C1 segment of cervical spinal cord (tissue), 14 donors: ENCODE measurements at places on chromosomes 7 and 10.

GRCh38 chr7:100827330-100828226 is at the start of gene EPHB4:
Gene EPHB4, minus strand, starts transcription at chr7:100827523. Its CDS starts 493 bp downstream, at chr7:100827030.
- peak; percentile 51 for DNase-seq

- DNase-seq = no peak
Observed at GRCh38 chr10:93553482-93554315, 12.8 kb upstream of the FFAR4 start.

GRCh38 chr7:121138262-121138933 is 149.9 kb downstream of the CPED1 start:
- no peak for DNase-seq

- no peak for DNase-seq
Observed at GRCh38 chr10:103554488-103555324, 61.2 kb downstream of the NEURL1 start.

- DNase-seq = no peak
Observed at GRCh38 chr10:126972635-126973414, 67.6 kb downstream of the DOCK1 start.

DNA sequence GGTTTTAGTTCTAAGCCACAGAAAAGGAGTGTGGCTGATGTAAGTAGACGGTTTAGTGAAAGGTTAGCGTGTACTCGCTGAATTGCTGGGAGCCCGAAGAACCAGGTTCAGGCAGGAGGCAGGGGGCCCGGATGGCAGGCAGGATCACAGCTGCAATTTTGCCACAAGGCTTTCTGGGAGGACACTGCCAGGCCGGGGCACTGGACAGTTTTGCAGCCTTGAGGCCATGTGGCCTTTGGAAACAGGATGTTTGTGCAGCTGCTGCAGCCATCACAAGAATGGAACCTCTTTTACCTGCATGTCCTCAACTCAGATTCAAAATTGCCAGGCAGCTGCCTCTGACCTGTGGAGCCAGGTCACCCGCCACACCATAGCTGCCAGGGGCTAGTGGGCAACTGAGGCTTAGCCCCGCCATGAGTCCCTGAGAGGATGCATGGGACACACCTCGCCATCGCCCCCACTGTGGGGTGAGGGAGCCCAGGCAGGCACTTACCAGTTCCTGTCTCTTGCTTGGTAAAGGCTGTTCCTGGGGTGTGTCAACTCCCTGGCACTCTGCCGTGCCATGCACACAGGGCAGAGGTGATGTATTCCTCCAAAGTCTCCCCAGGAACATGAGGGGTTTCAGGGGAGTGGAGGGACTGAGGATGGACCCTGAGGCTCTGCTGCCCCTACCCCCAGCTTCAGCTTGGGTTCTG is 188.6 kb downstream of the RPS24 start:
- DNase-seq = no peak

DNA sequence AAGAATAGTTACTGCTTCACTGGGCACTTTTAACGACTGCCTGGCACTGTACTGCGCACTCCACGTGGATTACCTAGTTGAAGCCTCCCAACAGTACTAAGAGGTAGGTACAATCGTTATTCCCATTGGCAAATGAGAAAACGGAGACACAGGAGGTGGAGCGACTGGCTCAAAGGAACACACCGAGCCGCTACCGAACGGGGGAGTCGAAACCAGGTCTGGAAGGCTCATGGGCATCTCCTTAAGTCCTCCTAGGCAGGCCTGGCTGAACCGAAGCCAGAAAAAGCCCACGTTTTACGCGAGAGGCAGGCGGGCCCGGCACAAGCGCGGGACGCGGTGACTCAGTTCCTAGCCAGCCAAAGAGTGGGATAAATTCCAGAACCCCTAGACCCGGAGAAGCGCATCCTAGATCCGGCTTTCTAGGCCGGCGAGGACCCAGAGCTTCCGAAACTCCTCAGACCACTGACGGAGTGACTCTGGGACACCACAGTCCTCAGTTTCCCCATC is 472 bp downstream of the PDAP1 start:
- DNase-seq = no peak

GRCh38 chr10:132848291-132848701 is 62.3 kb upstream of the NKX6-2 start:
- DNase-seq = no peak

DNA sequence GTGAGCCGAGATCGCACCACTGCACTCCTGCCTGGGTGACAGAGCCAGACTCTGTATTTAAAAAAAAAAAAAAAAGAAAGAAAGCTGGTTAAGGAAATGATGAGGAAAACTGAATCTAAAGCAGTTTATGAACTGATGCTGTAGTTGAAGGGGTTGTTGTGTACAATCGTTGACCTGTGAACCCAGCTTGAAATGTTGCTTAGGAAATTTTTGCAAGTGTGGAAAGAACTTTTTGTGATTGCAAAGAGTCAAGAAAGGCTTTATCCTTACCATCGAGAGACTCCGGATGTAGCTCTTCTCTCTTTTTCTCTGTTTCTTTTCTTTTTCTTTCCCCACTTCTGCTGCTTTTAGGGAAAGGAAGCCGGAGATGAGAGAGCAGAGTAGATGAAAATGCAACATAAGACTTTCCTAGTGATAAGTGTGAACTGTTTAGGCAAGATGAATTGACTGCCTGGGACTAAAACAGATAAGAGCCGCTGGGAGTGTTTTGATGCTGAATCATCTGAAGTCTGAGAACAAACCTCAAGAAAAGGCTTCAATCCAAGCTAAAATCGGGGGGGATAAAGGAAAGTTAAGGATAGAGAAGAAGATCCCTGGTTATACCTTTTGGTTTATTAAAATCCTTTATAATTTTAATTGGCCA is 69.0 kb downstream of the TAF3 start:
- DNase-seq = no peak

- DNase-seq = no peak
Observed at GRCh38 chr10:33817605-33818004, 483.1 kb upstream of the NRP1 start.

GRCh38 chr7:27031289-27032172 is 64.3 kb downstream of the HOXA1 start:
- no peak for DNase-seq

GRCh38 chr10:99917963-99918825 is 91.6 kb downstream of the DNMBP start:
- DNase-seq = no peak

DNA sequence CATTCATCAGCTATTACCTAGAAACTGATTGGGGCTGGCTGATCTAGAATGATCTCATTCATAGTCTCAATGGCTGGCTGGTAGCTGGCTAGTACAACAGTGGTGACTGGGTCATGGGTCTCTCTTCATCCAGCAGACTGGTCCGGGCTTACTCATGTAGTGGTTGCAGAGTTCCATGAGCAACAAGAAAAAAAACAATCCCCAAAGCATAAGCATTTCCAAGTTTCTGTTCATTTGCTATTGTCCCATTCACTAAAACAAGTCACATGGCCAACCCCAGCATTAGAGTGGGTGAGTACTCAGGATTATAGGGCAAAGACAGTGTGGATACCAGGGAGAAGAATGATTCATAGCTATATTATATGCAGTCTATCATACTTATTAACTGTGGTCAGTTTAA is 85.2 kb upstream of the SEMA3C start:
- DNase-seq = no peak

DNA sequence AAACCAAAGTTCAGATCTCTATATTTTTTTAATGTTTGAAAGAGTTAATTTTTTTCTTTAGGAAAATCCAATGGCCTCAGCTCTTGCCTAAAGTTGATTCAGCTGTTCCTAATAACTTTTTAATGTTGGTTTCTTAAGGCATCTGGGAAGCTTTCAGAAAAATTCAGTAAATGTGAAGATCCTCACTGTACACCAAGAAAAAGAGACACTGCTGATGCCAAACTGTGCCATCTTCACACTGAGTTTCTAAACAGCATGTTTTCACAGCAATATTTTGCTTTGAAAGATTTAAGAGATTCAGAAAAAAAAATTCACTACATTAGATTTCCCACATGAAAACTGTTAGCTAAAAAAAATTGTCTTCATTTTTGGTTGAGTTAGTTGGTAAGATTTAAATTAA is 249.4 kb downstream of the NEBL start:
- no peak for DNase-seq

DNA sequence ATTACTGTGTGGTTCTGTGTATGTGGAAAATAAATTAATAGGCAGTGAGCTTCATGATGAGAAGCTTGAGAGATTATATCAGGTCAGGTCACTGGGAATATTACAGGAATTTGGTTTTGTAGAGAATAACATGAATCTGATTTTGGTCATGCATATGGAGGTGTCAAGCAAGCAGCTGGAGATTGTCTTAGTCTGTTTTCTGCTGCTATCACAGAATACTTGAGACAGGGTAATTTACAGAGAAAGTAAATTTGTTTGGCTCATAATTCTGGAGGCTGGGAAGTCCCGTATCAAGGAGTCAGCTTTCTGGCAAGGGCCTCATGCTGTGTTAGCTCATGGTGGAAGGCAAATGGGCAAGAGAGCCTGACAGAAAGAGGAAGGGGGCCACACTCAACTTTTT is 120.7 kb upstream of the FAM3C start:
- no peak for DNase-seq

GRCh38 chr7:35519971-35520809 is 174.7 kb downstream of the HERPUD2 start:
- peak; percentile 16 for DNase-seq

DNA sequence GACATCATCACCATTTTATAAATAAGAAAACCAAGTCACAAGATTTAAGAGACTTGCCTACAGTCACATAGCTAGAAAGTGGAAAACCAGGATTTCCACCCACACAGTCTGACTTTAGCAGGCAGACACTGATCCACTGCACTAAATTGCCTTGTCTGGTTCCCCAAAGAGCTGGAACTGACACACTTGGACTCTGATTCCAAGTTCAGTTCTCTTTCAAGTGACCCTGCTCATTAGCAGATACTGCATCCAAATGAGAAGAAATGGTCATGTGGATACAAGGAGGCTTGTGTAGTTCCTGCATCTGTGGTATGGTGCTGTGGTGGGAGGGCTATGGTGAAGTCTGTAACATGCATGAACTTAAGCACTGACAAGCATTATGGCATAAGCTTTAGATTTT is 180.1 kb upstream of the MKLN1 start:
- peak; percentile 1 for DNase-seq

DNA sequence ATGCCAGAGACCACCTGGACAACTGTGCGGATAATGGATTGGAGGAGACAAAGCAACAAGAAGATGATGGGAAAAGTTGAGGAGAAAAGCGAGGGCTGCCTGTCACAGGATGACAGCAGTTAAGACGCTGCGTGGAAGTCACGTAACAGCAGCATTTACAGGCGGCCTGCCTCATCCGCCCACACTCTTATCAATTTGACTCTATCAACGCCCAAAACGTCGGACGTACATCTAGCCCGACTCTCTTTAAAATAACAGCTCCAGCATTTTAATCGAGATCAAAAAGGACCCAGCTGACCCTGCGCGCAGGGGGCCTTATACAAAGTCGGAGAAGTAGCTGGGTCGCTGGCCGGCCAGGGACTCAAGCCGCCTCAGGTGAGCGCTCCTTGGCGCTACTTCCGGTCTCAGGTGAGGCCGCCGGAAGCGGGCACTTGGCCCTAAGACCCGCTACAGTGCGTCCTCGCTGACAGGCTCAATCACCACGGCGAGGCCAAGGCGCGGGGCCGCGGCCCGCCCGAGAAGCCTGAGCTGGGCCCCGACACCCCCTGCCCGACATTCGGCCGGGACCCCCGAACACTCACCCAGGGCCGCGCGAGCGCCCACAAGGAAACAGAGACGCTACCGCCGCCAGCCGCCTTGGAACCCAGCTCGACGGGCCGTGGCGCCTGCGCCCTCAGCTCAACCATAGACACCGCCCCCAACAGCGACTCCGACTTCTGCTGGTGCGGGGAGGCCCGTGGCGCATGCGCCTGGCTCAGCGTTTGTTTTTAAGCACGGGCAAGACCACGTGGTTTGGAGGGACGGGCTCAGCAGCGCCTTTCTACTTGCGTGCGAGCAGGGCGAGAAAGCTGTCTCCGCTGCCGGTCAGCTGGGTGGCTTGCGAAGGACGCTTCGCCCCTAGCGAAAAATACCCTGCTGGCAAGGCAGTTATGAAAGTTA is at the start of gene ERCC6:
ERCC6 (minus strand) TSS at position 741 of the 939 bp plus-strand sequence.
- peak; percentile 96 for DNase-seq

GRCh38 chr10:93113042-93113441 is 39.3 kb downstream of the CYP26A1 start:
- no peak for DNase-seq

DNA sequence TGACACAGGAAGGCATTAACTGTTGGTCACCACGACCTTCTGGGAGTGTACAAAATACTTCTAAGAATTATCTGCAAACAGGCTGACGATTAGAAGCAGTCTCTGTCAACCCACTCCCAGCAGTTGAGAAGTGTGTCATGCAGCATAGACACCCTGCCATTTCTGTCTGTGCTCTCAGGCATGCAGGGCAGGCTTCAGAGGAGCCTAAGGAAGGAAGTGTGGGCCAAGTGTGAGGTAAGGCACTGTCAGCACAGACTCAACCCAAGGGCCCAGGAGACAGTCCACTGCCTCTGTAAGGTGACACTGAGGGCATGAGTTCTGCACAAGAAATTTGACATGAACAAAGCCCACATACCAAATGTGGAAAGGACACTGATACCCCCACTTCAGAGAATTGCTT is 109.0 kb upstream of the VIPR2 start:
- no peak for DNase-seq

GRCh38 chr7:2046581-2047565 is 185.9 kb downstream of the MAD1L1 start:
- no peak for DNase-seq

GRCh38 chr7:133582766-133583523 is 330.1 kb downstream of the EXOC4 start:
- no peak for DNase-seq

DNA sequence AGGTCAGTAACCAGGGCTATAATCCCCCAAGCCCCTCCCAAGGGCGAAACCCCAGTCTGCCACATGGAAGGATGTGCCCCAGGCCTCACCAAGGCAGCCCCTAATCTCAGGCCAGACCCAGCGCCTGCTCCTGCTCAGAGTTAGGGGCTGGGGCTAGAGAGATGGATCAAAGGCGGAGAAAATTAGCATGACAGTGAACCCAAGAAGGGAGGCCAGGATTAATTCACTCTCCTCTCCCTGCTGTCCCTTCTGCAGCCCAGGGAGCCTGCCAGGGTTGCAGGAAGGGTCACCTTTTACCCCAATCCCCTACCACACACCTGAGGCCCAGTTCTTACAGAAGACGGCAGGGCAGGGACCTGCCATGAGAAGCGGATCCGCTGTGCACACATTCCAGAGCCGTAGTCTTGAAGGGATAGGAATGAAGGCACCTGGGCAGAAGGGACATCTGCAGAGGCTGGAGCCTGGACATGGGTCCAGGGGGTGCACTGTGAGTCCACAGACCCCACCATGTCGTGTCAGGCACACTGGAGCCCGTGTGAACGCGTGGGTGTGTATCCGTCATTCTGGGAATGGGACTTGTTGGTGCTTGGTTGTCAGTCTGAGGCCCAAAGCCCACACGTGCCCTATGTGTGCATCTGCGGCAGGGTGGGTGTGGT is 11.9 kb upstream of the ZMIZ1 start:
- no peak for DNase-seq
